Sciatic nerve (tissue), 2 donors: ENCODE measurements at places on chromosomes 1 and 21. TPM values are rescaled to one million over a fixed set of nuclear protein-coding genes. Genes with fewer than 3 reads are reported as not detected.
A peak's percentile ranks its signal among the peaks of the same experiment; 100 is the strongest.

GRCh38 chr21:35850029-35850428 lies 210.3 kb downstream of the SETD4 start:
- DNase-seq: no peak

GRCh38 chr1:201559679-201560162 lies 20.8 kb downstream of the NAV1 start:
- peak; percentile 90 for DNase-seq

GRCh38 chr21:28734522-28735175 lies 258.0 kb downstream of the LTN1 start:
- DNase-seq: no peak

DNA sequence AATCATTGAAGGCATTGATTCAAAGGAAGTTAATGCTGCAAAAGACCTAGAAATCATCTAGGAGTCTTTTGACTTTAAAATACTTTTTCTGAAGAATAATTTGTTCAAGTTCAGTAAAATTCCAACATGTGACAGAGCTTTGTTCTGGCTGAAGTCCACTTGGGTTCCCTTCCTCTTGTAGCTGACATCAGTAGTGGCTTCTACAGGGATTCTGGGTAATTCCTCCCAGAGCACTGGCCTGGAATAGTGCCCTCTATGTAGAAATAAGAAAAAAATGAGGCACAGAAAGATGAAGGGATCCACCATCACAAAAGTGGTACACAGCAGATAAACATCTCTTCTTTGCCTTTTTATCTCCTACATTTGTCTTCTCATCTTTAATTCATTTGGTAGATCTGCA lies 548.1 kb downstream of the LTN1 start:
- no peak for DNase-seq

DNA sequence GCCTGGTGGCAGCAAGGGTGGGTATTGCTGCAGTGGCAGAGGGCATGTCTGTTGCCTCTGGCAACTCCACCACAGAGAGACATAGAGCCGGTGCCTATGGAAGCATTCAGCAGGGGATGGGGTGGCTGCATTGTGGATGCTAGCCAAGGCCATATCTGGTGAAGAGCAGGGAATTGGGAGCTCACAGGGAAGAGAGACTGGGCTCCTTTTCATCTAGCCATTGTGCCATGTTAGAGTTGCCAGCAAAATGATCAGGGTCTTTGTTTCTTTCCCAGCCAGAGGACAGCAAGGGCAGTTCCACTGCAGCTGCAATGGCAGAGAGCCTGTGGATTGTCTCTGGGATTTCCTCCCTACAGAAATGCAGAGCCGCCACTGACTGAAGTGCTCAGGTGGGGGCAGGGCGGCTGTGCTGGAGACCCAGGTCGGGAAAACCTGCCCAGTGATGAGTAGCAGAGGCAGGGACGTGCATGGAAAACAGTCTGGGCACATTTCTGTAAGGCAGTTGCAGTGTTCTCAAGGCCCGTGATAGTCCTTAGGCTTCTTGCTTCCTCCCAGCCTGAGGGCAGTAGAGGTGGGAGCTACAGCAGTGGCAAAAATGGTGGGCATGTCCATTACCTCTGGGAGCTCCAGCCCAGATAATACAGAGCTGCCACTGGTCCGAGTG lies 40.2 kb upstream of the CYP4X1 start:
- DNase-seq: no peak

- DNase-seq: no peak
These were observed 59.8 kb upstream of the MUTYH start for GRCh38 chr1:45400049-45400448.

DNA sequence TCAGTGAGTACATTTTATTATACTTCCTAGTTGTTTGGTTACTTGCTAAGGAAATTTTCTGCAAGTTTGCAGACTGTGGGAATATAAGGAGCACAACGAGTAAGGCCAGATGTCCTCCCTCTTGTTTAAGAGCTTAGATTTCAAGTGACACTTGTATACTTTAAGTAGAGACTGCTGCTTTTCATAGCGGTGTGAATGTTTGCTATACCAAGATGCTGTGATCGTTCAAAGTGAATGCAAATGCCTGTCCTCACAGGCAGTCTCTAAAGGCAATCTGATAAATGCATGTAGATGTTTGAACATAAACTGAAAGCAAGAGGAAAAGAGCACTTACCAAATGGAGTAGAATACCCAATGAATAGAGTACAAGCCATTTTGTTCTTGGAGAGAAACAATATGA lies 226.4 kb downstream of the NRIP1 start:
- no peak for DNase-seq

- no peak for DNase-seq
These were observed 84.0 kb downstream of the MAN1C1 start for GRCh38 chr1:25700626-25701025.

DNA sequence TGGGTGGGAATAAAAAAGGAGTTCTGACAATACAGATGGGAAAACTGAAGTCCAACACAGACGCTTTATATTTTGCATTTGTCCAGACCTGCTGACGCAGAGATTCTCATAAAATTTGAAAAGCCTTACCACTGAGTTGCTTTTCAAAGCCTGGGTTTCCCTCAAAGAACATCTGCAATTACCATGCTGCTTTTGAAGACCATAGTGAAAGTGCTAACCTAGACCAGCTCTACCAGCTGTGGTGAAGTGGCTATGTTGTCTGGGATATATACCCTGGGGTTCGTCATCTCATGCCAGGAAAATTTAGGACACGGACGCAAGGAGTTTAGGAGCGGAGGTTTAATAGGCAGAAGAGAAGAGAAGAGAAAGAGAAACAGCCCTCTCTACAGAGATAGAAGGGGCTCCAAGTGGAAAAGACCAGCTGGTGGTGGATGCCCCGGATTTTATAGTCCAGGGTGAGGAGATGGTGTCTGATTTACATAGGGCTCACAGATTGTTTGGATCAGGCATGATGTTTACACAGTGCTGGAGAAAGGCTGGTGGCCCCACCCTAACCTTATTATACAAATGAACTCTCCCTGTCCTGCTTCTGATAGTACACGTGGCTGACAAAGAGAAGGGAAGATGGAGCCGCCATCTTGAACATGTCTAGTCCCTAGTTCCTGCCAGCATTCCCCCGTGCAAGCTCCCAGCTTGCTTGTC lies 73.8 kb downstream of the AK4 start:
- DNase-seq: no peak

DNA sequence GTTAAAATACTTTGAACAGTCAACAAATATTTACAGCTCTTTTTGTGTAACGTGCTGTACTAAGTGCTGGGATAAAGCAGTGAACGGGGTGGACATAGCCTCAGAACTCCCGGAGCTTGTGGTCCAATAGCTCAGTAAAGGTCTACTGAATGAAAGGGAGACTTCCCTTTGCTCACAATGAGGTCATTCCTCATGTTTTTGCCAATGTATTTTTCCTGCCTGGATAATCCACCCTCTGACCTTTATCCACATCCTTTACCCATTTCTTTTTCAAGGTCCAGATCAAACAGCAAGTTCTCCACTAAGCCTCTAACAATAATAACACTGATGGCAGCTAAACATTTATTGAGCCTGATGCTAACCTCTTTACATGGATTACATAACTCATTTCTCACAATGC lies 55.9 kb downstream of the LEPR start:
- no peak for DNase-seq

DNA sequence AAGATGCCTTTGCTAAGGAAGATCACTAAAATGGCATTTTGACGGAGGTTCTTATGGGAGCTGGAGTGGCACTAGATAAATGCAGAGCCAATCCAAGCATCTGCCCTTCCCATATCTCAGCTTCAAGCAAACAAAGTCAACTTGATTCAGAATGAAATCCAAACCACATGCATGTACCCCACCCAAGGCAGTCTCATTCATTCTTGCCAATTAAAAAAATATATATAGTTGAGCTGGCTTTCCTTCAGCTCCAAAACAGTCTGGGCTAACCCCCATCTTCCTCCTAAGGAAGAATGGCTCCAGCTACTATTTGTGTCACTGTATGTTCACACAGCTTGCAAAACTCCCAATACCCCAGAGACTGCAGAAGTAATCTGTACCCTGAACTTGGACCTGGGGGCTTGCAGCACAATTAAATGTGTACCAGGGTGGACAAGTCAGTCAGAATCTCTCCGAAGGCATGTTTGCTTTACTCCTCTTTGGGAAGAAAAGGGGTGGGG lies 35.4 kb downstream of the GPR3 start:
- DNase-seq: no peak

- no peak for DNase-seq
These were observed 58.9 kb downstream of the LRRC40 start for GRCh38 chr1:70146488-70146887.

DNA sequence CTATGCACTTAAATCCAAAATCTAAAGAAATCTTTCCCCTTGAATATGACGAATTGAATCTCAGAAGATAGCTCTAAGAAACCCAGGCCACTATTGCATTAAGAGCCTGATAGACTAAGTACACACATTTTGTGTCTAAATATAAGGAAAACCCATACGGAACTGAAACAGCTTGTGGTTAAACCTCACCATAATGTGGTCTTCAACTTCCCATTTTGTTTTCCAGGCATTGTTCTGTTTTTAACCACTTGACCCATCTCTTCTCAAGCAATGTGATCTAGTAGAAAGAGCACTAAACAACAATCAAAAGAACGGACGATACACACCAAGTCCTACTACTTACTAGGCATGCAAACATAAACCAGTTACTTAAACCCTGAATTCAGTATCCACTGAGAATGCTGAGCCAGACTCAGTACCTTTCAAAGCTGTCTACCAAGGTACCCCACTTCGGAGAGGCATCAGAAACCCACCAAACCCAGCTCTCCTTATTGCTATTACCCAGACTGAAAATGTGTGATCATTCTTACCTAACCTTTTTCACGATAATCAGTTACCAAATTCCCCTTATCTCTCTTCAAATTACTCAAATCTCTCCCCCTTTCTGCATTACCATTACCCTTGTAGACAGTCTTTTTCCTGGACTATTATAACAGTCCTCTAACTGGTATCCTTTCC lies 12.8 kb downstream of the OTUD7B start:
- DNase-seq: no peak

GRCh38 chr1:3155926-3156220 lies 86.9 kb downstream of the PRDM16 start:
- DNase-seq: no peak

DNA sequence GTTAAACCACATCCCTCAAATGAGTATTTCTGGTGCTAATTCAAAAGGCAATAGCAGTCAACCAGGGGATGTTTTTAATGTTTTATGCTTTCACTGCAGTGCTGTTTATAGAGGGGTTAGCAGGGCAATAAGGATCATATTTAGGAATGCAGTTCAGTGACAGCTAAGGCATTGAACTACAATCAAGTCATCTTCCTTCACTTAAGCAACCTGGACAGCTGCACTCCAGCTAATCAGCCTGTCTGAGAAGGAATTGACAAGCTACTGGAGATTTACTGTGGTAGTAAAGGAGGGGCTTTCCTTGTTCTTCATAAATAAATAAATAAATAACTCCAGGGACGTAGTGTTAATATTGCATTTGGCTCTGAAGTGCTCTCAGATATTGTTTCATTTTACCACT lies 93.9 kb downstream of the DAB1 start:
- no peak for DNase-seq

DNA sequence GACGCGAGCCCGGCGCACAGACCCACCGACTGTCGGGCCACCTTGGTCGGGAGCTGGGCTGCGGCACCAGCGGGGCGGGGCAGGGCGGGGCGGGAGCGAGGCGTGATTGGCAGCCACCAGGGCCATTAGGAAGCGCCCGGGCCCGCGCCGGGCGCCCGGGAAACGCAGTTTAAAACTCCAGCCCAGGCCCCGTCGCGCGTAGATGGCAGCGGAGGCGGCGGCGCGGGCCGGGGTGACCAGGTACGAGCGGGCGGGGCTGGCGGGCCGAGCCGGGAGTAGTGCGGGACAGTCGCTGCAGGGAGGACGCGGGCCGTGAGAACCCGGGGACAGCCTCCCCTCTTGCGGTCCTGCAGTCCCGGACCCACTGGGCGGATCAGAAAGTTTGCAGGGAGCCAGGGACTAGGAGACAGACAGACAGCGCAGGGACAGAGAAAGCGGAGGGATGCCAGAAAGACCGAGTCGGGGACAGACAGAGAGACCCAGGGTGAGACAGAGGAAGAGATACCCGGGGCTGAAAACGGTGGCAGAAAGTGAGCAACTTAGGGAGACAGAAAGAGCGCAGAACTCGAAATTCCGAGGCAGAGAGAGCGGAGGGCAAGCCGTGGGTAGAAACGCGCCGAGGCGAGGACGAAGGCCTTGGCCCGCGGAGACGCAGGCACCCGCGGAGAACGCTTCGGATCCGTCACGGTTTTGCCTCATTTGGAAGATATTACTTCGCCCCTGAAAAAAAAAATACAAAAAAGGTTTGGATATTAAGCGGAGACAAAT lies at the start of gene DMBX1:
Gene DMBX1 (plus strand): TSS at position 199 of the 768 bp plus-strand sequence. CDS start 17,175 bp downstream, outside the sequence.
- DNase-seq: no peak

- no peak for DNase-seq
These were observed 64.1 kb downstream of the RPAP2 start for GRCh38 chr1:92362970-92363369.

- no peak for DNase-seq
These were observed 33.0 kb upstream of the MTF1 start for GRCh38 chr1:37892151-37893047.

DNA sequence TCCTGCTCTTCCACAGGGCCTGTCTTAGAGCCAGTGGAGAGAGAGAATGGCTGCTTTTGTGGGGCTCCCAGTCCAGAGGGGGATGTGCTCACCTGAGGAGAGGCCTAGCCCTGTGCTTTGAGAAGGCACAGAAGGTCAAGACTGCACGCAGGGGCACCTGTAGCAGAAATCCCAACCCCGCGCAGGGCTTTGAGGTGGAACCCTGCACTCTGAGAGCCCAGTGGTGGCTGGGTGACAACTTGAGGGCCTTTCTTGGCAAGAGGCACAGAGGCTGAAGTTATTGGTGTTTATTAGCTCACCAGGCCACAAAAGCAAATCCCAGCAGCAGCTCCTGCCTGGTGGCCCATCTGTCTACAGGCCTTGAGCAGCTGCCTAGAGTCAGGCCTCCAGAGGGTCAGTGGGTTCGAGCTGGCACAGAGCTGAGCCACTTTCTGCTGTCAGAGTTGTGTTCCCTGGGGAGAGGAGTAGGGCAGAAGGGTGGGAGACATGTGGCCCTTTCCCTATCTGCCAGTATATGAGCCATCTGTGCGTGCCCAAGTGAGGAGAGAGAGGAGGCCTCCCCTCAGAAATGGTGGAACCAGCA lies 31.4 kb downstream of the SZRD1 start:
- DNase-seq: no peak

GRCh38 chr1:213303286-213303685 lies 252.2 kb downstream of the RPS6KC1 start:
- no peak for DNase-seq

DNA sequence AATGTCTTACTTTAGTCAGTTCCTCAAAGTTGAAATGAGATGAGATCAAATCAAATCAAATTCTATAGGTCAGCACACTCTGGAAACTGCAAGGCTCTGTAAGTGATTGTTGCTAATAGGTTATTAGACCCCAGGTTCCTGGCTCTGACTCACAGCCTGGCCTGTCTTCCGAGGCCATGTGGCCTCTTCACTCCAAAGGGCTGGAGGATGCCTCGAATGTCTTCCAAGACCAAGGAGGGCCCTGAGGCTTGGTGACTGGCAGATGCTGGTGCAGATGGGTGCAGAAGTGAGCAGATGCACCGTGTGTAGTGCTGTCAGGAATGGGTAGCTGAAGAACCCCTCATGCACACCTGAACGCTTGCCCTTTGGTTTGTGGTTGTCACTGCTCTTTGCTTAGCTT lies 113.4 kb downstream of the MAB21L3 start:
- DNase-seq: no peak

Gene SLC45A1
- 2.5 TPM for total RNA-seq

Gene RHOU
- 21.8 TPM for total RNA-seq

Gene GNAT2
- not detected for total RNA-seq

Gene C1orf94
- not detected for total RNA-seq

Gene B3GALT5
- not detected for total RNA-seq

Gene ELK4
- total RNA-seq: 72.1 TPM

Gene NBPF10
- 4.3 TPM for total RNA-seq

Gene ATP1A2
- total RNA-seq: 136 TPM
